NCI-H1105 (cell line): ENCODE measurements at places on chromosomes 1 and 21.

GRCh38 chr1:14600405-14601112, 2.1 kb downstream of the KAZN start:
- DNase-seq: no peak

DNA sequence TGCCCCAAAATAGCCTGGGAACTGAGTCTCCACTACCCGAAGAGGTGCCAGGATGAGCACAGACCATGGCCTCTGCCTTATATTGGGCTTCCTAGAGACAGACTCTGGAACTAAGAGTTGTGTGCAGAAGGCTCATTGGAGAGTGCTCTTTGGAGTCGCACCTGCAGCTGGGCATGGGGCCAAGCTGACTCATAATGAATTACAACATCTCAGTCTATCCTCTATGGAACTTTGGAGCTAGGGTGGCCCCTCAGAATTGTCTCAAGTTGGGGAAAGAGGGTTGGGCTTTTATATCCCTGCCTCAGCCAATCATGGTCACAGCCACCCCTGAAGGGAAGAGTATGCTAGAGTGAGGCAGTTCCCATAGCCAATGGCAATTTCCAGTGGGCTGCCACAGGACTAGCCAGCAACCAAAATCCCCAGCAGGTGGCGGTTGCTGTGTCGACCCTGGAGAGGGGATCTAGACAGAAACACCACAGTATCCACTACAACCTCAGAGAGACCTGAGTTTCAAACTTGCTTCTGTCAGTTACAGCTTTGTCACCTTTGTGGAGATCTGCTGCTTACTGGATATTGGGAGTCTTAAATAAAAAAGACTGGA, 93.8 kb downstream of the DMRTA2 start:
- no peak for DNase-seq

DNA sequence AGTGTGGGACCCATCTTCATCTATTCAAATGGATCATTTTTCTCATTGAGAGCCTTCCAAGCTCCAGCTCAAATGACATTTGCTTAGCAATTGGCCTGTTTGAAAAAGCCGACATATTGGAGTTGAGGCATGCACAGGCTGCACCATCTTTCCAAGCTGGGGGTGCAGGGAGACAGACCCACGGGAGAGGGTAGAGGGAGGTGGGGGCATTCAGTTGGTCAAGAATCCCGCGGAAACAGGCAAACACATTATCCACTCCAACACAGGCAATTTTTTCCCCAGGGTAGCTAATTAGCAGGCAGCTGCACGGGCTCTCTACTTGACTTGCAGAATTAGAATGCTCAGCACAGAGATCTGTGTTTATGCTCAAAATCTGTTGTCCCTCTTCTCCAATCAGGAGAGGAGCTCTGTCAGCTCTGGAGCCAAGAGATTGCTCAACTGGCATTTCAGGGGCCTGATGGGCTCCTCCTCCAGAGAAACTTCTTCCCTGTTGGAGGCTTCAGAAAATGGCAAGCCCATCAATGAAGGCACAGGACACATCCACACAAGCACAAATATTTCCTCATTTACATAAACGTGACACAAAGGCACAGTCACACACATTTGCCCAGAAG, 267.8 kb downstream of the FOXD2 start:
- peak; percentile 77 for DNase-seq

- DNase-seq: no peak
Measured at GRCh38 chr1:21585037-21585436, 75.8 kb downstream of the ALPL start.

GRCh38 chr1:106603616-106604015, 452.9 kb upstream of the PRMT6 start:
- DNase-seq: no peak
